BJ (cell line): ENCODE measurements at places on chromosomes 16 and 17.

DNA sequence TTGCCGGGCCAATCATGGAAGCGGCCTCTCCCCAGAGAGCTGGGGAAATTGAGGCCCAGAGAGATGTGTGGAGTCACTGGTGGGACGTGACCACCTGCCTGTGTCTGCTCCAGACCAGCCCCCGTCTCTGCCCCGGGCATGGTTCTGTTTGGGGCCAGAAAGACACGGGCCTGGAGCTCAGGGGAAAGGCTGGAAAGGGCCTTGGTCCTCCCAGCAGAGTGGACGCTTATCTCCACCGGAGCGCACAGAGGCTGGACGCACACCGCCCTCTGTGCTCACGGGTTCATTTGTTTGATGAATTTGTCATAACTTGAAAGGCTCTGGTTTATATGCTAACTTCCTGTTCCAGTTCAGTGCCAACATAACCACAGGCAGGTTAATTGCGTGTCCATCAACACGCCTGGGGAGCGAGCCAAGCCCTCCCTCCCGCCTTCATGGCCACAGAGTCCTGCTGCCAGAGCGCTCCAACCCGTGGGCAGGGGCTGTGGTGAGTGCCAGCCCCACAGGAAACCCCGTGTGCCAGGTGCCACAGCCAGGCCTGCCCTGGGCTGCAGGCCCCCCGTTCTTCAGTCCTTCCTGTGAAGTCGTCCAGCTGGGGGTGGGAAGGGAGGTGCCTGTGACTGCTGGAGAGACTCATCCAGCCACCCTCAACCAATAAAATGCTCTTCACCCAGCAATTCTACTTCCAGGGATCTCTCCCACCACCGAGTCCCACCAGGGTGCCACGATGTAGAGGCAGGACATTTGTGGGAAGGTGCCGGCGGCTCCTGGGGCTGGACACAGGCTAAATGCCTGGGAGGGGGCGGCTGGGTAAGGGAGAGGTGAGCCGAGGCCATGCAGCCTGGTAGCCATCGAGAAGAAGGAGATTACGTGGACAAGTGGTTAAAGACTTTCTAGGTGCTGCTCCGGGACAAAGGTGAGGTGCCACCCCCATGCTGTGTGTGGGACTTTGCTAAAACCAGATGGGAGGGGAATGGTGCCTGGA lies 29.4 kb upstream of the BAHCC1 start:
- no peak for DNase-seq

GRCh38 chr17:73838815-73839214 lies 194.6 kb upstream of the SDK2 start:
- DNase-seq, result no peak

DNA sequence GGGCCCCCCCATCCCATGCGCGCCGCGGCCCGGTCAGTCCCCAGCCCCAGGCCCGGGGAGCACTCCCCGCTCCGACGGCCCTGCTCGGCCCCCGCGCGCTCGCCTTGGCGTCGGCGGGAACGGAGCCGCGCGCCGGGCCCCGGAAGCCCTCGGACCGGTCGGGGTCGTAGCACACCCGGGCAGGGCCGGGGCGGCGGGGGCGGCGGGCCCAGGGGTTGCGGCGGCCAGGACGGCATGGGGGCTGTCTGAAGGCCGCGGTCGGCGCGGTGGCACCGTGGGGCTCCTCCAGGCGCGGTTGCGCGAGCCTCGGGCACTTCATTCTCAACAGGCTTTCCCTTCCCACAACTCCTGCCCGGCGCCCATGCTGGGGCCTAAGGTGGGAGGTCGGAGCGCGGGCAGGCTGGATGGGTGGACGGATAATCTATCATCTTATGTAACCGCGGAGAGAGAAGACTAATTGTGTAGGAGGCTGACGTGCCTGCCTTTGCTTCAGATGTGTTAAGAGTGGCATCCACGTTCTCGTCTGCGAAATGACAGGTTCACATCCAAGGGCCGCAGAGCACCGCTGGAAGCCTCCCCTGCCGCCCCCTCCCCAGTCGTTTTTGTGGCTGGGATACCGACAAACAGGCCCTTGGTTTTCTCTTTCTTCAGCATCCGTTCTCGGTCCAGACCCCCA lies 708 bp downstream of the BAIAP2 start:
- DNase-seq, result no peak

GRCh38 chr16:86512301-86512859 lies 2.1 kb downstream of the FOXF1 start:
- no peak for DNase-seq

GRCh38 chr17:75610103-75610984 lies 22.7 kb downstream of the MYO15B start:
- no peak for DNase-seq

DNA sequence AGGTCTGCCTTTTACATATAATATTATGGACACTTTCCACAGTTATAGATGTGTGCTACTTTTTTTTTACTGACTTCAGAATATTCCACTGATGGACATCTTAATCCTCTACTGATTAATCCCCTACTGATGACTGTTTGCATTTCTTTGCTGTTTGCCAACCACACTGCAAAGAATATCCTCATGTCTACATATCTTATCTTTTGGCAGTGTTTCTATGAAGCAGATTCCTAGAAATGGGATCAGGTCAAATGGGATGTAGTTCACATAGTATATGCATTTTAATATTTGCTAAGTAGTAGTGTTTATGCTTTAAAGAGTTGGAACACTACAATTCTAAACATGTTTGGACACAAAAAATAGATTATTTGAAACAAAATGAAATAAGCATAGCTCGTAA lies 3.2 kb downstream of the CCL3 start:
- DNase-seq, result no peak

DNA sequence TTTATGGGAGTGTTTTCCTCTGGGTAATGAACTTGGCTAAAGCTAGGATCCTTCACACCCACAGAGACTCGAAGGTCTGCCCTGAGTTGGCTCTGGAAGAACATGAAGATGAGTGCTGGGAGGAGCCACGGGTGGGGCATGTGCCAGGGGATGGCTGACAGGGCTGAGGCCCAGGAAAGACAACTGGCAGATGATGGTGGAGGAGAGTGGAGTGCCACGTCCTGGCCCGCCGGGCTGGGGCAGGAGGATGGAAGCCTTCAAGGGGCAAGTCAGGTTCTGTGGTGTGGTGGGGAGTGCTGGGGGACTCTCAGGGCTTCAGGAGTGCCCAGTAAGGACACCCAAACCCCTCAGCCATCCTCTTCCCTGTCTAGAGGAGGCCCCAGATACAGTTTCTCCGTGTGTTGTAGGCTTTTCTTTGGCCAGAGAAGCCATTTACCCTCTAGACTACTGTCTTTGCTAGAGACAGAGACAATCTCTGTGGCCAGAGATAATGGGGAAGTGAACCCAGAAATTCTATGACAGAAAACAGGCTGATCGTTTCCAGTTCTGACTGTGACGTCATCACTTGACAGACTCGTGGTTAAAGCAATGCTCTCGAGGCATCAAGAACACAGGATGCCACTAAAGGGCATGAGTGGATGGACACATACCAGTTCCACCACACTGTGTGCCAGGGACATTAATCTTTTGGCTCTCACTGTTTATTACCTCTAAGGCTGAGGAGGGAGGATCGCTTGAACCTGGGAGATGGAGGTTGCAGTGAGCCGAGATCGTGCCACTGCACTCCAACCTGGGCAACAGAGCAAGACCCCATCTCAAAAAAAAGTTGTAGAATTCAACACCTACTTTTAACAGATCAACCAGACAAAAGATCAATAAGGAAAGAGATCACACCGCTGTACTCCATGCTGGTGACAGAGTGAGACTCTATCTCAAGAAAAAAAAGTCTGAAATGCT lies 18.6 kb upstream of the SLC5A10 start:
- DNase-seq, result no peak

GRCh38 chr16:7351610-7352510 lies 19.2 kb downstream of the RBFOX1 start:
- DNase-seq, result no peak

- DNase-seq, result no peak
Observed at GRCh38 chr17:56974055-56974454, 3.9 kb upstream of the SCPEP1 start.

DNA sequence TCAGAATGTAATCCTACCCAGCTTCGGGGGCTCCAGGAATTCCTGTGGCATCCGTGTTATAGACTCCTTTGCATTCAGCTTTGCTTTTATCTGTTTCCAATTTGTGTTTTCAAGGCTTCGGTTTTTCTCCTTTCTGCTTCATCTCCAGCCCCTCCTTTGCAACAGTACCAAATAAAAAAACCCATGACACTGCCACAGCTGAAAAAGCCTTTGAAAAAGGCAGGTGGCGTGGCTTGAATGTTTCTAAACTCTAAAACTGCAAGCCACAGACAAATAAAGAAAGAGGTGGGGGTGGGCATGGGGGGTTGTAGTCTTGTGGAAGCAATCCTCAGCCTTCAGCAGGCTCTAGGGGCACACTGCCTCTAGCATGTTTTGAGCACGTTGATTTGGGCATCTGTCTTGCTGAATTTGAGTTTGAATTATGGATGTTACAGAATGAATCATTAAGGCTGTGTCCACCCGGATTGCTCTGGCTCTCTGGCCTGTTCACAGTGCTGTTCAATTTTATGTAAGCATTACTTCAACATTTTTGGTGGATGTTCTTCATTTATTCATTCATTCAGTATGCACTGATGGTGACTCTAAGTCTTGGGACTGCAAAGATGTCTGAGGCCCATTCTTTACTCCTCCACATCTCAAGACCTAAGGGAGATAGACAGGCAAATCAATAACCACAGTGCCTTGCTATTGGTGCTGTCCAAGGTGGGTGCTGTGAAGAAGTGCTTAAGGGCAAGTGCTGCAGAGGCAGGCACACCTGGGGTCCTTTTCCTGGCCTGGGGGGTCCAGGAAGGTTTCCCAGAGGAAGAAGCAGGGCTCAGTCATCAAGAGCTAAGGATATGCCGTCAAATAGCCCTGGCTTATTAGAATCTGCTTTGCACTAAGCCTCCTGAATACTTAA lies 77.4 kb downstream of the CDH13 start:
- no peak for DNase-seq

- no peak for DNase-seq
Observed at GRCh38 chr16:18833707-18834505, 32.6 kb upstream of the ARL6IP1 start.

GRCh38 chr17:7083592-7083991 lies 3.5 kb upstream of the CLEC10A start:
- DNase-seq, result no peak

- DNase-seq, result no peak
Observed at GRCh38 chr17:72970797-72971196, 121.7 kb downstream of the SLC39A11 start.

DNA sequence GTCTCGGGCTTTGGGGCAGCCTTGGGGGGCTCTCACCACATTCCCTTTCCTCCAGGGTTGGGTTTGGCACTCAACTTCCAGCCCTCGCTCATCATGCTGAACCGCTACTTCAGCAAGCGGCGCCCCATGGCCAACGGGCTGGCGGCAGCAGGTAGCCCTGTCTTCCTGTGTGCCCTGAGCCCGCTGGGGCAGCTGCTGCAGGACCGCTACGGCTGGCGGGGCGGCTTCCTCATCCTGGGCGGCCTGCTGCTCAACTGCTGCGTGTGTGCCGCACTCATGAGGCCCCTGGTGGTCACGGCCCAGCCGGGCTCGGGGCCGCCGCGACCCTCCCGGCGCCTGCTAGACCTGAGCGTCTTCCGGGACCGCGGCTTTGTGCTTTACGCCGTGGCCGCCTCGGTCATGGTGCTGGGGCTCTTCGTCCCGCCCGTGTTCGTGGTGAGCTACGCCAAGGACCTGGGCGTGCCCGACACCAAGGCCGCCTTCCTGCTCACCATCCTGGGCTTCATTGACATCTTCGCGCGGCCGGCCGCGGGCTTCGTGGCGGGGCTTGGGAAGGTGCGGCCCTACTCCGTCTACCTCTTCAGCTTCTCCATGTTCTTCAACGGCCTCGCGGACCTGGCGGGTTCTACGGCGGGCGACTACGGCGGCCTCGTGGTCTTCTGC lies 8.4 kb downstream of the SLC16A3 start:
- DNase-seq, result no peak

GRCh38 chr16:68332411-68333121 lies 21.7 kb downstream of the PRMT7 start:
- no peak for DNase-seq

- DNase-seq, result no peak
Observed at GRCh38 chr17:61238455-61238933, 161.1 kb upstream of the TBX2 start.

DNA sequence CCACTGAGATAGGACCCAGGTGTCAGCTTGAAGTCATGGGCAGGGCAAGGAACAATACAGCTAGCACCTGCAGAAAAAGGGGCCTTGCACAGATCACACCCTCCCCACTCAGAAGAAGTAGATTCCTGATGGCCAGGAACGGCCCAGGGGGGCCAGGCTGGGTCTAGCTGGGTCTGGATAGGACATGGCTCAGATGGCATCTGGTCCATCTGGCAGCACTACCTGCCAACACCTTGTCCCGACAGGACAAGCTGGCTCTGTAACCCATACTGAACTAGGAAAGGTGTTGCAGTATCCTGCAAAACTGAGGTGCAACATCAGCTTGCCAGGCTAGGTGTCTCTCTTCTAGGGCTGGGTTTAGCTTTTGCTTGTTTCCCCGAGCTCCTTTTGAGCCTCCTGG lies 38.9 kb upstream of the GFOD2 start:
- DNase-seq, result no peak

DNA sequence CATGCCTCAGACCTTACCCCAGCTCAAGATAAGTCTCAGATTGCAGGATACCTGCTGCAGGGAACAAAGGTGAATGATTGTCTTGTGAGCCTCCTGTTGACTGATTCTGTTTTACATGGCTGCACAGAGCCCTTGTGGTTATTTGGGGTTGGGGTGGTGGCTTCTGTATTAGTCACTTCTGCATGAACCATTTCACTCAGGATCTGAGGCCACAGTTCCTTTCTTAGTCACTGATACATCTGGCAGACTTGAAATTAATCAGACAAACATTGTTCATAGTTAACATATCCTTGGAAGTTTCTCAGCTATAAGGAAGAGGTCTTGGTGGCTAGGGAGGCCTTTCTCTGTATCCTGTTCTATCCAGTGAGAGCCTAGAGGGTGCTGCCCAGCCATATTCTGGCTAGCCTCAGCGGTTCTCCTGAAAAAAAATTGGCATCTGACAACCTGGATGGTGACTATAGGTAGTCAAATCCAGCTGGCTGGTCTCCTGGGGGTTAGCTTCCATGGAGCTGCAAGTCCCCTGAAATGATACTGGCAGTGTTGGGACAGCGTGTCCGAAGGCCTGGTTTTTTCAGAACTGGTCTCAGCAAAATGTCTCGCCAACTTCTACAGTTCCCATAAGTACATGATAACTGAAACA lies 8.4 kb upstream of the PLK1 start:
- peak; percentile 50 for DNase-seq

DNA sequence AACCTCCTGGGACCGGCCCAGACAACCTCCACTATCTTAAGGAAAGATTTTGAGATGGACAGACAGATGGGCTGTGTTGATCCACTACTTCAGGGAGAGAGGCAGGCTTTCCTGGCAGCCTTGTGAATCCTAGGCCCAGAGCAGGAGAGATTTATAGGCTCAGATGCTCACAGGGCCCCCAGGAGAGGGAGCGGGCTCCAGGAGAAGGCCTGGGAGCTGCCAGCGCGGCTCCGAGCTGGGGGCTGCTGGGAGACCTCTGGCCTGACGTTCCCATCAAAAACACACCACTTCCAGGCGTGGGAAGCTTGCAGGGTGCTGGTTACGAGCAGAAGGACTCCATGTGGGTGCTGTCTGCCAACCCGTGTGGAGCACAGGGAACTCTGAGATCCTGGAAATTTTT lies 53.2 kb downstream of the MYH11 start:
- no peak for DNase-seq
